ENCODE measurements at places on chromosomes 16 and 17.

DNA sequence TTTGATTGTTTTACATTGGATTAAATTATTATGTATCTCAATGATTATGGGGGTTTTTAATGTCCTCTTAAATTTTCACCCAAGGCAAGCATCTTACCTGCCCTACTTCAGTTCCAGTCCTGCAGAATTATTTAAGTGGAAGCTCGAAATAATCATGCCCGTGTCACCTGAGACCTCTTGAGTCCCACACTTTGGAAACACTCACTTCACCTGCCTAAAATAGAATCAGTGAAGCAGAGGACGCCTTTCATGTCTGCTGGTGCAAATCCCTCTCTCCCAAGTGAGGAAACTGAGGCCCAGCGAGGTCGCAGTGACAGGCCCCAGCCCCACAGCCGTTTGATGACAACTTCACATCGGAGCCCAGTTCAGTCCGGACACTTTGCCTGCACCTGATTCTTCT, 284.6 kb downstream of the C16orf95 start:
- DNase-seq = no peak

GRCh38 chr17:66715076-66715675, 119.7 kb upstream of the CACNG5 start:
- no peak for DNase-seq

GRCh38 chr17:59790910-59791309, 83.5 kb downstream of the VMP1 start:
- DNase-seq = no peak

DNA sequence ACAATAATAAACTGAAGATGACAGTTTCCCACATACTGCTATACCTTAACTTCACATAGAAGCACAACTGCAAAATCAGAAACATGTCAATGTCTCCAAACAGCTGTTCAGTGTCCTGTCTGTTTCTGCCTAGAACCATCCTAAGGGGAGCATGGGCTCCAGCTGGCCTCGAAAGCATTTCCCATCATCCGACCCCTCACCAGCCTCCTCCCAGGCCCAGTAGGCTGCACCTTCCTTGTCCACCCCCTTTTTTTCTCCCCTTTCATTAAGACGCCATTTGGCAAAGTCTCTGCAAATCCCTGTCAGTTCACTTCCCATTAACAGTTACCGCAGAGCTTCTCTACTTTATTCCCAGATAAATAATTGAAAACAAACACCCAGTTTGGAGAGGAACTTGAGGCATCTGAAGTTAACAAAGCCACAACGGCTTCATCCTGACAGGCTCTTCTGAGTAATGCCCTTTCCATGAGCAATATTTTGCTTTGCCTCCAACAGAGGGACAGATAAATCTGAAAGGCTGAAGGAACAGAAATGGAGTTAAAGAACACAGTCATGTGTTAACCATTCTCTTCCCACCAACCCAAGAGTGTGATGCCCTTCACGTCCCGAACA, 65.3 kb downstream of the SLC39A11 start:
- DNase-seq = no peak

GRCh38 chr16:14071576-14072271, 605 bp downstream of the MRTFB start:
- DNase-seq = no peak

DNA sequence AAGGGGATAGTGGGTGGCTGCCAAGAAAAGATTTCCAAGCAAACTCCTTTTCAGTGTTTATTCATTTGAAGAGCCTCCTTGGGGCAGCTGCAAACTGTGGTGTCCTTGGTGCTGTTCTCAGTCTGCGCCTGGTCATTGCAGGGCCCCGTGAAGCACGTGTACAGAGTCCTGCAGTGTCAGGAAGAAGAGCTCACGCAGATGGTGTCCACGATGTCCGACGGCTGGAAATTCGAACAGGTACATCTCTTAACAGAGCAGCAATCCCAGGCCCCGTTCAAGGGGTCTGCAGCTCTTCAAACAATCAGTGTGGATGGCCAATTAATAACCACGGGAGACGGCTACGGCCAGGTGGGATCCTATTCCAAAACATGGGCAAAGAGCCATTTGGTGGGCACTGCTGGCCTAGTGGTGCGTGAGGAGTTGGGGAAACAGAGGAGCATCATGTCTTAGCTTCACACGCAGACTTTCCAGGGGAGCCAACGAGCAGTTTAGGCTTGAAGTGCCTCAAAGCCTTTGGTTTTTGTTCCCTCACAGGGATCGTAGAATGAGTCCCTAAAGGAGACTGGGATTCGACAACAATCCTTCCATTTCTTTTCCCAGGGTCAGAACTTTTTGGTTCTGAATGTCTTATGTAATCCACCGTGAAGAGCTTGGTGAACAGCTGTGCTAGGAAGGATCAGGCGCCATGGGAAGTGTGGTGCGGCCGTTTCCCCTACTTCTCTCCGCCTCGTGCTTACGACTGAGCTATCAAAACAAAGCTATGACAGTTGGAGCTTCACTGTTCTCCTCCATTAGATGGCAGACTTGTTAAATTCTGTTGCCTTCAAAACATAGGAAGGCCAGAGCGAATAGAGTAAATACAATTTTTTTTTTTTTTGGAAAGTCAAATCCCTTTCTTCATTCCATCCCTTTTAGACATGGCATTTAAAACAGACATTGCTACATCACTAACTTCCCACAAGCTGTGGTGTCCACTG, 12.6 kb downstream of the KCTD2 start:
- no peak for DNase-seq

DNA sequence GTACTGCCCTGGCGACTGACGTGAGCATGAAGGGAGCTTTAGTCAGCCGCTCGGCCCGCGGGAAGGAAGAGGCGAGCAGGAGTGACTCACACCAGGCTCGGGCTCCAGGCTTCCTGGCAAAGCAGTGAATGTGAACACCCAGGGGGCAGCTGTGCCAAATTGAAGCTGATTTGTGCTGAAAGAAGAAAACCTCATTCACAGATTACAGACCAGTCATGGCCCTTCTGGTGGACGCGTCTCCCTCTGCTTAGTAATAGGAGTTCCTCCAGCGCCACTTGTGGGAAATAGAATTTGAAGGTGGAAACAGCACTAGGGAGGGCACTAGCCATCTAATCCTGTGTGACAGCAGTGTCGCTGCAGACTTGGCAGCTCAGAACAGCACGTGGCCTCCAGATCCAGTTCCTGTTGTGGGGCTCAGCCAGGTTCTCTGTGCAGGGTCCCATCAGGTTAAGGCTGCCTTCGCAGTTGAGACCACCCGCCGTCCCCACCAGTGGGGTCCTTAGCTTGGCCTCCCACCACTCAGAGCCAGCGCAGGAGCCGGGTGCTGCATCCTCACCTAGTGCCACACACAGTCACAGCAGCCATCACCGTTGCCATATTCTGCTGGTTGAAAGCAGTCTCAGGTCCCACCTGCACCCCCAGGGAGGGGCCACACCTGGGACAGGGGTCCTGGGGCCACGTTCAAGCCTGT, 164.5 kb upstream of the CHMP6 start:
- no peak for DNase-seq

DNA sequence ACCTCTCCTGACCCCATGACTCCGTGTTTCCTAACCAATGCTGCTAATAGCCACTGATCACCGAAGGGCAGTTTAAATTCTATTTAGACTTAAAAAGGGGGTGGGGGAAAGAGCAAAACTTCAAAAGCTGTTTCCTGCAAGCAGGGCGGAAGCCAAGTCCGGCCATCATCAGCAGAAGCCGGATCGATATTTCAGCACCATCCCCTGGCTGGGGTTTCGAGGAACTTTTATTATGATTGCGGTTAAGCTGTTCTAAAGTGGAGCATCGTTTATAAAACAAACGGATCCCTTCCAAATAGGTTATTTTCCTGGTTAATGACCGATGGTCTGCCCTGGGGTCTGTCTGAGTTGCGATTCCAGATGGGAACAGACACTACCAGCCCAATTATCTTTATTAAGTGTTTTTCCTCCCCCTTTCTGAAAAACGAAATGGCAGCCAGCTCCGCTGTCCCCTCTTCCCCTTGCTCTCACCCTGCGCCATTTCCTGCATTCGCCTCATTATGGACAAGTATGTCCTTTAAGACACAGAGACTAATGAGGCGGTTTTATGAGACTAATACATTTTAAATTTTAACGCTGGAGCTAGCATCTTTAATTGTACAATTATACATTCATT, 76.1 kb upstream of the IRX3 start:
- DNase-seq = no peak

GRCh38 chr16:12903407-12904328, 2.3 kb downstream of the SHISA9 start:
- DNase-seq = no peak

DNA sequence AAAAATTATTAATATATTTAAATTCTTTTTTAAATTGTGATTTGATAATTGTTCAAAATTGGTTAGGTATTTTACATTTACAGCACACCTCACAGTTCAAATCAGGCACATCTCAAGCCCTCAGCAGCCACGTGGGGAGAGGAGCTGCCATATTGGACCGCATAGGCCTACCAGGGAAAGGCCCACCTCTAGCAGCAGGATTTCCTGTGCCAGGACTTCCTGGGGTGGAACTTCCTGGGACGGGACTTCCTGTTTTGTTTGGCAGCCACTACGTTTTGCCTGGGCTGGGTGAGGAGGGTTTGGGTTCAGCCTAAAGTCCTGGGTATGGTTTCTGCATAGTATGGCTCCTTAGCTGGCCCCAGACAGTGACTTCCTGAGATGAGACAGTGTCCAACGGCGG, 298.5 kb upstream of the FOXF1 start:
- no peak for DNase-seq

GRCh38 chr17:68763562-68763961, 162.4 kb upstream of the FAM20A start:
- DNase-seq = no peak

DNA sequence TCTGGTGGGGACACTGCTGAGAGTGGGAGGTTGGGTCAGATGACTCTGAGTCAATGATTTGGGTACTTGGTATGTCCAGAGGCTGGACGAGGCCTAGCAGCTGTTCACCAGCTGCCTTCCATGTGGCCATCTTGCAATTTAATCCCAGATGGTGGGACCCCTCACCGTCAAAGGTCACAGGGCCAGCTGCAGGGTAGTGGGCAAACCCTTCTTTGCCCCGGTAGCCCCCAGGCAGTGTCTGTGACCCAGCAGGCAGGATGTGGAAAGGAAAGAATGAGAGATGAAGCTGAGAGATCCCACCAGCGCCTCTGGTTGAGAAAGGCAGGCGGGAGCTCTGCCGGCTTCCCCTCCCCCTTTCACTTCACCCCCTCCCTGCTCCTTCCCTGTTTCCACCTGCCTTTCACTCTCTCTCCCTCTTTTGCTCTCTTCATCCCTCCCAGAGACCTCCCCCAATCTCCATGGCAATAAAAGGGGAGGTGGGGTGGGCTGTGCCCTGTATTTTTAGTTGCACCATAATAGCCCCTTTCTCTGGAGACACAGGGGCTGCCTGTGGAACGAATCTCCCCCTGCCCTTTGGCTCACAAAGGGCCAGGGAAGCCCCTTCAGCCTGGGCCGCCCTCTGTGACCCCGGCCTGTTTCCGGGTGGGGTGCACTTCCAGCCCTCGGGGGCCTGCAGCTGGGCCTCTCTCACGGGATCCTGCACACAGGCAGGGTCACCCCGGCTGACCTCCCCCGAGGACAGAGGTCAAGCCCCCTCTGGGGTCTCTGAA, 20.2 kb downstream of the CDK5RAP3 start:
- DNase-seq = no peak

- no peak for DNase-seq
Observed at GRCh38 chr16:84498223-84498610, 6.2 kb downstream of the MEAK7 start.

DNA sequence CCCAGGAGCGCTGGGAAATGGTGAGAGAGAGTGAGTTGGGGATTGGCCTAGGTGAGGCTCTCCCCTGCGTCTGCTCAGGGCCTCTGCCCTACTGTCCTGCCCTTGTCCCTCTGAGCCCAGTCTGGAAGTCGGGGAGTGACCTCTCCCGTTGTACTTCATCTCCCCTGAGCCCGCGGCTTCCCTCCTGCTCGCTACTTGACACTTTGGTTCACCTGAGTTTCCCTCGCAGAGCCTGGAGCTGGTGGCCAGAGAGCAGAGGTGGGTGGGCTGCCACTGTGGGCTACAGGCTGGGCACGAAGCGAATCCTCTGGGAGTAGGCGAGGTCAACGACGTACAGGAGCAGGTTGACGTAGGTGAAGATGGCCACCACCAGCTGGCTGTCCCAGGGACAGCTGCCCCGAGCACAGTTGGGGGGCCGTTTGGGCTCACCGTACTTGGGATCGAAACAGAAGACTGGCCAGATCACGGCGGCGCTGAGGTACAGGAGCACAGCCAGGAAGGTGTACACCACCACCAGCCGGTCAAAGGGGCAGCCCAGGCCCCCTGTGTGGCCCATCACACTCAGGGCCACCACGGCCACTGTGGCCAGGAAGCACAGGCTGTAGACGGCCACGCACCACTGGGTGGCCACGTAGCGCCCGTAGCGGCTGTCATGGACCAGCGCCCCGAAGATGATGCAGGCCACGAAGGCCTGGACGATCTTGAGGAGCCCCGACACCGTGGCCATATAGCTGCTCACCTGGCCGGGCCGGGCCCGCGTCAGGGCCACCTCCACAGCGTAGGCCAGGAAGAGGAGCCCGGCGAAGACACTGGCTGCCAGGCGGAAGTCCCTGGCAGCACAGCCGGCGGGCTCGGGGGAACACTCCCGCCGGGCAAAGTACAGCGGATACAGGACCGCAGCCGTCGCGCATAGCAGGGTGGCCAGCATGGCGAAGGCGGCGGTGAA, 3.7 kb upstream of the PYCR1 start:
- no peak for DNase-seq

DNA sequence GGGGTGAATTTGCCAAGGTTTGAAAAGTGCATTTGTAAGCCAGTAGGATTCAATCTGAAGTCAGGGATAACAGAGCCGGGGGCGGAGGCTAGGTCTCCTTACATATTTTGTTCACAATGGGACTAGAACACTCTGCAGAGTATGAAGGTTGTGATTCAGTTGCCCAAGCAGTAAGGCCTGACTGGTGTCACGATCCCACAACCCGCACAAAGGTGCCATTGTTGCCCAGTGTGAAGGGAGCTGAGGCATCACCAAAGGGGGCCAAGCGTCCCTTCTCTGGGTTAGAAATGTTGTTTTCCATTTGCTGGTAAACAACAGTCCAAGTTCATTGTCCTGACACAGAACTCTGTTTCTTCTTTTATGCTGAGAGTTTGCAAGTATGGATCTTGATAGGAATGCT, 471.8 kb downstream of the MAF start:
- DNase-seq = no peak

- DNase-seq = no peak
Observed at GRCh38 chr17:12765548-12765947, 23.8 kb upstream of the ARHGAP44 start.

GRCh38 chr17:66767154-66767933, 67.6 kb upstream of the CACNG5 start:
- no peak for DNase-seq

- DNase-seq = no peak
Observed at GRCh38 chr17:82334204-82334621, 647 bp upstream of the SECTM1 start.

- no peak for DNase-seq
Observed at GRCh38 chr16:35797811-35798210, 2338.4 kb downstream of the TP53TG3F start.

Measured in esophagus squamous epithelium (tissue), 5 donors.